Caudate nucleus (tissue), 63 donors: ENCODE measurements at places on chromosomes 12 and 14.

- no peak for DNase-seq
Observed at GRCh38 chr12:29516431-29516875, 19.0 kb upstream of the OVCH1 start.

GRCh38 chr12:106415134-106415533 is 57.6 kb downstream of the POLR3B start:
- DNase-seq = no peak

GRCh38 chr14:68846466-68846865 is 53.6 kb upstream of the ZFP36L1 start:
- DNase-seq = no peak

DNA sequence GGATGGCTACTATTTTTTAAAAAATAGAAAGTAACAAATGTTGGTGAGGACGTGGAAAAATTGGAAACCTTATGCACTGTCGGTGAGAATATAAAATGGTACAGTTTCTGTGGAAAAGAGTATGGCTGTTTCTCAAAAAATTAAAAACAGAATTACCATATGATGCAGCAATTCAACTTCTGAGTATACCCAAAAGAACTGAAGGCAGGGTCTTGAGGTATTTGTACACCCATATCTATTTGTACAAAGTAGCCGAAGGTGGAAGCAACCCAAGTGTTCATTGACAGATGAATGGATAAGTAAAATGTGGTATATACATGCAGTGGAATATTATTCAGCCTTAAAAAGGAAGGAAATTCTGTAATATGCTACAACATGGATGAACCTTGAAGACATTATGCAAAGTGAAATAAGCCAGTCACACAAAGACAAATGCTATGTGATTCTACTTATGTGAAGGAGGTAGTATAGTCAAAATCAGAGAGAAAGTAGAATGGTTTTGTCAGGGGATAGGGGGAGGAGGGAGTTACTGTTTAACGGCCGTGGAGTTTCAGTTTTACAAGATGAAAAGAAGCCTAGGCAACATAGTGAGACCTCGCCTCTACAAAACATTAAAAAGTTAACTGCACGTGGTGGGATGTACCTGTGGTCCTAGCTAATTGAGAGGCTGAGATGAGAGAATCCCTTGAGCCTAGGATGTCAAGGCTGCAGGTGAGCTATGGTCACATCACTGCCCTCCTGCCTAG is 38.4 kb upstream of the CCT2 start:
- DNase-seq = no peak

- no peak for DNase-seq
Observed at GRCh38 chr14:64864258-64864657, 15.4 kb downstream of the SPTB start.

DNA sequence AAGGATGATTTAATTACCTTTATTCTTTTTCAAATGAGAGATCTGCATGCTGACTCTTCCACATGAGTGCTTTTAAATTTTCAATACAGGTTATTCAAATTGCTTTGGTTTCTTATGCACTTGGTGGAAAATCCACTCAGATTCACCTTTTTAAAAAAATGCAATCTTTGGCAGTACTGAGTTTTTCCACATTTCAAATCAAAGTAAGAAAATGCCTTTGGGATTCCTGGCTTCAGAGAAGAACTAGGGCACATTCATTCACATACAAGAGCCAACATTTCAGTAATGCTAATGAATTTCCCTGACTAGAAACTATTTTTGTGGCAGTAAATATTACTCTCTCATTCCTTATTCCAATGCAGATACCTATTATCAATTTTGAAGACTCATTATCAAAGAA is 342.2 kb downstream of the ETNK1 start:
- DNase-seq = no peak

DNA sequence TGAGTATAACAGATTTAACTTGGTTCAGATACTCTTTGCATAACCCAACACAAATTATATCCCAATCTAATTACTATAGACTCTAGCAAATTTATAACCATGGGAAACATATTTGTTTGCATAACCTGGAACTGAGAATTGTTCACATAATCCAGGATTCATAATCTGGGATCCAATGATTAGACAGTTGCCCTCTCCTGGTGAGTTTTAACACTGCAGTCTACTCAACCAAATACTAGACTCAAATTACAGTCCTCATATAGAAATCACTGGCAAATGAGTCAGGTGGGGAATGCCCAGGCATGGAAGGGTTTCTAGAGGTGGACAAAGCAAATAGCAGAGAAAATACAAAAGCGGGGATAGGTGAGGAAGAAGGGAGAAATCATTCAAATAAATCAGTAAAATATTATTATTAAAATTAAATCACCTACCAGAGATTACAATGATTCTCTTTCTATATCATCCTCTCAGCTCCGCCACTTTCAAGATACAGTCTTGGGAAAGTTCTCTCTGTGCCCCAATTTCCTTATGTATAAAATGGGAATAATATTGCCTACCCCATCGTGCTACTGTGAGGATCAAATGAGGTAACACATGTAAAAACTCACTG is 9.4 kb downstream of the GCH1 start:
- no peak for DNase-seq

DNA sequence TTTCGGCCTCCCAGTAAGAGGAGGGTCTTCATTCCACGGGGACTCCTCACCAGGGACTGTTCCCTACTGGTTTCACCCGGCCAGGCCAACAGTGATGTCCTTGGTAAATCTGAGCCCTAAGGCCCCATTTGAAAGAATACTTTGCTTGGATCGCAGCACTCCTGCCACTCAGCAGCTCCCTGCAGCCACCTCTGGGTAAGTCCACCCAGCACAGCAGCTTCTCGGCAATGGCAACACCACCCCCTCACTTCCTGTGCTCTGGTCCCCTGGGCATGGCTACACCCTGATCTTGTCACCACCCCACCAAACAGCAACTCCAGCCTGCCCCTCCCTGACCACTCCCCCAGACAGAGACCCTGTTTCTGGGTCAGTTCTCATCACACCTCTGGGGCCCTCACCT is 100.3 kb downstream of the SETD3 start:
- DNase-seq = no peak

DNA sequence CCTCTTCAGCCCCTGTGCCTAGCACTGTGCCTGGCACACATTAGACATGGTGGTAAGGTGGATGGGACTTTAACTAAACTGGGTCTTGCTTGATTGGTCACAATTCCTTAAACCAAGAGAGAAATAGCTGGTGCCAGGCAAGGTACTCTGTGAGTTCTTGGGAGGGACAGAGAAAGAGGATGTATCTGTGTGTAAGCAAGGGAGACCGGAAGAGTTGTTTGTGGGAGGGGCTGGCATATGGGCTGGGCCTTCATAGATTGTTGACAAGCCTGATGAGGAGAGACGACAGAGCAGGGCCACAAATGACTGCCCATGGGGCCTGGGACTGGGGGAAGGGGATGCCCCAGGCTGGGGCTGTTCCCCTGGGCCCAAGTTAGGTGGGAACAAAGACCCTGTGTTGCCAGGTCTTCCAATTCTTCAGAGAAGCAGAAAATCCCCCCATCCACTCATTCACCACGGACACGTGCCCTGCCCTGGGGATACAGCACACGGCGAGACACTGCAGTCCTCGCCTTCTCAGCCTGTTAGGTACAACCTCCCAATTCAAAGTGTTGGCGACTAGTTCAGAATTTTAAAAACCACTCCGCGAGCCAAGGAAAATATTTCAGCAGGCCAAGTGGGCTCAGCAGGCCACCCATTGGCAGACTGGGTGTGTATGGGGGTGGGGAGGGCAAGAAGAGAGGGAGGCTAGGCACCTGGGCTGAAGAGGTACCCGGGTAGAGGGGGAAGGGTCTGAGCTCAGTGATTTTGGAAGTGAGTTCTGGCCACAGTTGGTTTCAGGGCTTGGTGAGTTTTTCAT is 11.4 kb upstream of the CYP46A1 start:
- DNase-seq = no peak

DNA sequence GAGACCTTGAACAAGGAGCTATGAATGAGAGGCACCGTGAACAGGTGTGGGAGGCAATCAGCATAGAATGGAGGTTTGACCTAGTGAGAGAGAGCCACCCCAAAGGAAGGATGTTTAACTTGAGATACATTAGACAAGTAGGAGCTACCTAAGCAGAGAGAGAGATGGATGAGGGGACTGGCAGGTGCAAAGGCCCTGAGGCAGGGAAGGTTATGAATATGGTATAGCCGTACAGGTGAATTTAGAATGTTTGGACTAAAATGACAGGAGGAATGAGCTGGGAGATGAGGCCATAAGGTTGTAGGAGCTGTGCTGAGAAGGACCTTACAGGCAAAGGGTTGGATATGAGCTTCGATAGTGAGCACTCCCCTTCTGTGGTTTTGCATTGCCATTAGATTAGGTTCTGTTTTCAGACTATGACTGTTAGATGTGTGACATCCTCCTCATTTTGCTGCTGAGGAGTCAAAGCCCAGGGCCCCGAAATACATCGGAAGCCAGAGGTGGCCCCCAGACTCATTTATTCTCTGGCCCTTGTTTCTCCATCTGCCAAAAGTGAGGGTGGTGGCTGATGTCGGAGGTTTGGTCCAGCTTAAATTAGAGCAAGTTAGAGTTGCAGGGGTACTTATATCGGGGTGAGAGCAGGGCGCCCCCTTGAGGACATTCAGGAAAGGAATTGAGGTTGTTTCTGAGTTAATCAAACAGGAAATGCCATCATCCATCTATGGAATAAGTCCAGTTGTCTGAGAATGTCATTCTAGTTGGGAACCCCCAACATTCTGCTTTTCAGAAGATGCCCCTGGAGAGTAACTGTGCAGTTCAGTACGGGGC is 29.4 kb downstream of the SLC24A4 start:
- no peak for DNase-seq

DNA sequence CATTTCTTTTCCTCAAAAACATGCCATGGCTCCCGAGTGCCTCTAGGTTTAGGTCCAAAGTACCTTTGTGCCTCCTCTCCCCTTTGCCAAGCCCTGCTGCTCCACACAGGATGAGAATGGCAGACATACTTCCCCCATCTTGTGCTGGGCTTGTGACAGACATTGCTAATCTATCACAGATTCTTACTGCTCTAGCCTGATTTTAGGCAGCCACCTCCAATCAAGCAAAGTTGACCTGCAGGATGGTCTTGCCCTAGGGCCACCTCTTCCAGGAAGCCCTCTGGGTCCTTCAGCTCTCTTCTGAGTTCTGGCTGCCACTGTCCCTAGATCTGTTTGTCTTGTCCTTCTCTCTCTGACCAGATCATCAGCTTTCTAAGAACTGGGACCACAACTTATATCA is 20.5 kb downstream of the FOXN4 start:
- no peak for DNase-seq

DNA sequence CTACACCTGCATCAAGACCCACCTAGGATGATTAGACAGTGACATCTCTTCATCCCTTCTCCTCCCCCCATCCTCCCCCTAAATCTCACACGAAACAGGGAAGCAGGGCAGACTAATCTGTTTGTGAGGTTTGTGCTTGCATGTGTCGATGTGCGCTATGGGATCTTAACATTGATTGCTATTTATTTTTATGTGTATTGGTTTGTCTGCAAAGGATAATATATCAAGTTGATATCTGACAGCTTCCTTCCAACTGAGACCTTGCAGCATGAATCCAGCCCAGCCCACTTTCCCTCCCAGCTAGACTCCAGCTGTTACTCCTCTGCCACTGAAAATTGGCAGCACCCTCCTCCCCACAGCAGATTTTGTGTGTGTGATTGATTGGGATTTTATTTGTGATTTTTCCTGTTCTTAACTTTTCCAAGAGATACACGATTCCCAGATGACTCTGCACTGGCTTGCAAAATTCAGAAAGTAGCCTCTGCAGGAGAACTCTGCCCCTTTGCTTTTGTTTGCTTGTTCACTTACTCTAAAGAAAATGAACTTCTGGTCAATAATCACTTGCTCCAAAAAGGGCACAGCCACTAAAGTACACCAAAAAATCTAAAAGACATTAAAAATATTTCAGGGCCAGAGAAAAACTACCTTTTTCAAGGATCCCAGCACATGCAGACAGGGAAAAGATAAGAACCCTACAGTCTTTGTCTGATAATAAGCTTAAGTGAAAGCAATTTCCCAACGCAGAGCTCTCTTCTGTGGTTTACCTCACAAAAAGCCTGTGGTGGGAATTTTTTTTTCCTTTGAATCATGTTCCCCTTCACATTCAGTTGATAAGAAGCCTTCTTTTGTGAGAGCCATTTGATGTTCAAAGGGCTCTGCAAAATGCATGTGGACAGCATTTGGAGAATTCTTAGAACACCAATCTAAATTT is 222.1 kb downstream of the RPS29 start:
- no peak for DNase-seq

GRCh38 chr12:8519171-8519570 is 5.9 kb downstream of the CLEC4D start:
- no peak for DNase-seq

- DNase-seq = no peak
Observed at GRCh38 chr12:8667270-8667669, 4.6 kb upstream of the MFAP5 start.

GRCh38 chr12:65275627-65276026 is 2.9 kb upstream of the MSRB3 start:
- DNase-seq = no peak

DNA sequence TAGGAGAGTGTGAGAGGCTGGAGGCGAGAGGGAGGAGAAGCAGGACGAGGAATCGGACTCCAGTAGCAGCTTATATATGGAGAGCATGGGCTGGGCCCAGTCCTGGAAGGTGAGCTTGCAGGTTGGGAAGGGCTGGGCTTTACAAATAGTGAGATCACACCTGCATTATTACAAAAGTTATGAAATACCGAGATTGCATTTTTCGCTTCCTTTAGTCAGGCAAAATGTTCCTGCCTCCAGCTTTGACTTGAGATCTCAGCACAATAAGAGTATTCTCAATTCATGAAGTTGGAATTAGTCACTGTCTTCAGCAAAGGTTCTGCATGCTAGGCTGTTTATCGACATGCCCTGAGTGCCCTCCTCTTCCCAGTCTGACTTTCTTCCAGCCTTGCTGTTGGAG is at the start of gene KRT6B:
Gene KRT6B (minus strand): TSS at position 46 of the 400 bp plus-strand sequence. CDS start 68 bp downstream, outside the sequence.
- DNase-seq = no peak

DNA sequence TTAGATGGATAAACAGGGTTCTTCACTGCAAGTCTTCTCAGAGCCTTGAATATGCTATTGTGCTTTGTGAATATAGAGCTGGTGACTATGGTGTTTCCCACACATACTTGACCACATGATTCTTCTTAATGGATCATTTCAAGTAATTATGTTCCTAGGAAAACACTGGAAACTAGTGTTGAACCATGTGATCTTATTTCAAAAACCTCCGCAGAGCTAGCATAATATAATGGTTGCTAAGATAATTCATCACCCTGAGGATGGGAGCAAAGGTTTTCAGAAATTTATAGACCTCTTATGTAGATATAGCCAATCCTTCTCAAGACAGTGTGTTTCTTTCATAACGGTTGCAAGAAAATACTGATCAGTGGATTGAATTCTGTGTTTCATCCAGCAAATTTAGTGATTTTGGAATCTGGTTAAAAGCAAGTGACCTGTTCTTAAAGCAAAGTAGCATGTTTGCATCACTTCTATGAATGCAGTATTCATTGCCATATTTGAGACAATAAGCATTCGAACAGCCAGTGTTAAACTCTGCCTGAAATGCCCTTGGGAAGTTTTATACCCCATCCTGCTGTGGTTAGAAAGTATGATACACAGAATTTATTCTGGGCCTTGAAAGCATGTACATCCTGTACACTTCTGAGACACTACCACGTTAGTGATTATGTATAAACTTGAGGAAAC is 341.0 kb upstream of the E2F7 start:
- no peak for DNase-seq

GRCh38 chr12:46107591-46107990 is 117.2 kb upstream of the SCAF11 start:
- no peak for DNase-seq

GRCh38 chr12:123150275-123150743 is 581 bp downstream of the PITPNM2 start:
- no peak for DNase-seq
